ENCODE measurements at places on chromosomes 13 and 19.

GRCh38 chr19:19571071-19571786, 33.2 kb downstream of the CILP2 start:
- no peak for DNase-seq

DNA sequence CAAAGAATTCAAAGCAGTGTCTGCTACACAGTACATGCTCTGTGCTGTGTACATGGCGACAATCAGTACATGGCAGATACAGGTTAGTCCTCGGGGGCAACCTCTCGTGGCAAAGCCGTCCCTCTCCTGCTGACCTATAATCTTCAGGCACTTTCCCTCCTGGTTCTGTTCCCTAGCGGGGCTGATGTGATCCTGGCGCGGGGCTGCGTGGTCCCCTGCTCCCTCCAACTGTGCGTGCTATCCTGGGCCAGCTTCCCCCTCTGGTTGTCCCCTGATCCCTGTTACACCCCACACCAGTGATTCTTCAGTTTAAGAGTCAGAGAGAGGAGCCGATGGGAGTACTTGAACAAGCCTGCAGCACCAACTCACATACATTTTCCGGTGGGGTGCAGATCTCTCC, 12.1 kb downstream of the MAG start:
- no peak for DNase-seq

- DNase-seq = no peak
Measured at GRCh38 chr19:6101291-6101825, 8.9 kb downstream of the RFX2 start.

- no peak for DNase-seq
Measured at GRCh38 chr19:57334191-57334590, 13.9 kb downstream of the ZNF543 start.

- no peak for DNase-seq
Measured at GRCh38 chr13:31781064-31781463, 41.7 kb downstream of the RXFP2 start.

DNA sequence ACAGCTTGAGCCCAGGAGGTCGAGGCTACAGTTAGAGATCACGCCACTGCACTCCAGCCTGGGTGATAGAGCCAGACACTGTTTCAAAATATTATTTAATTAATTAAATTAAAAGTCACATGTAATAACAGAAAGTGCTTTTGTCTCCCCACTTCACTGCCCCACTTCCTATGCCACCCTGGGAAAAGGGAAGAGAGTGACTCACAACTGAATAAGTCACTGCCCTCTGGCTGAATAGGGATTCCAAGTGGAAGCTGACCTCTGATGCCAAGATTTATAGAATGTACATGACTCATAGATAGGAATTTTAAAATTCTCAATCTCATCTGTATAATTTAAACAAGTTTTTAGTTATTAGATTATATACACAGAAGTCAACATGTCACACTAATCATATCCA, 22.2 kb upstream of the ERVV-1 start:
- no peak for DNase-seq

- no peak for DNase-seq
Measured at GRCh38 chr19:45154064-45154827, 6.5 kb downstream of the NKPD1 start.

GRCh38 chr13:91269237-91269636, 78.2 kb upstream of the MIR17HG start:
- DNase-seq = no peak

DNA sequence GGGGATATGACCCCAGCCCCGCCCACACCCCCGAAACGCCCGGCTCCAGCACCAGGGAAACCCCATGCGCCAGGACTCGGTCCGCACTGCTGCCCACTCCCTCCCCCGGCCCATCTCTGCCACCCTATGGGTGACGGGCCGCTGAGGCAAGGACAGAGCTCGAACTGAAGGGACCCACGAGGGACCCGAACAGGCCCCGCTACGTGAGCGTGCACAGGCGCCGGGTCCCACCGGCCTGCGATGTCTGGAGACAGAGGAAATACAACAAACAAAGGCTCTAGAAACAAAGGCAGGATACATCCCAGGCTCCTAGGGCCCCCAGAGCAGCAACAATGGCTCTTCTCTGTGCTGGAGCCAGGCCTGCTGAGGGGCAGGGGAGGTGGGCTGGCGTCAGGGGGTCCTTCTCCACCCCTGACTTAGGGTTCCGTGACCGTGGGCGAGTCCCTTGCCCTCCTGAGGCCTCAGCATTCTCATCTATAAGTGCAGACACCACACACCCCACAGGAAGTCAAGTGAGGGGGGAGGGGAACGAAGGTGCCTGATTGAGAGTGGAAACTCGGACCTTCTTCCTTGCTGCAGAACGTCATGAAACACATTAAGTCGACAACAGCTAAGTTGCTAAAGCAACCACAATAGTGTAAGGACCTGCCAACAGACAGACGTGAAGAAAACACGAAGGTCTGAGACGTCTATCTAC, 3.1 kb downstream of the ABHD17A start:
- peak; percentile 74 for DNase-seq

GRCh38 chr19:31492050-31492449, 142.8 kb upstream of the TSHZ3 start:
- no peak for DNase-seq

DNA sequence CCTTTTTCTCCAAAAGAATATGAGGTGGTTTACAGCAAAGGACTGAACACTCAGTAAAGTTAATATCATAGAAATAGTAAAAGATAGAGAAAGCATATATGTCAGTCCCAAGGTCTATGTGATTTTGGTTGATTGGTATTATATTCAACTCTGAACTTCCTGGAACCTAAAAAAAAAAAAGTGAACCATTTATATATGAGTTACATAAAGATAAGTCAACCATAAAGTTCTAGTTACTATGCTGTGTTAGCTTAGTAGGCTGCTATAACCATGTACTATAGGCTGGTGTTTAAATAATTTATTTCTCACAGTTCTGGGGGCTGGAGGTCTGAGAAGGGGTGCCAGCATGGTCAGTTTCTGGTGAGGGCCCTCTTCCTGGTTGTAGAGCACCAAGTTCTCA, 475.6 kb downstream of the KLF12 start:
- DNase-seq = no peak

- no peak for DNase-seq
Measured at GRCh38 chr19:56664511-56664910, 7.0 kb downstream of the ZNF835 start.

DNA sequence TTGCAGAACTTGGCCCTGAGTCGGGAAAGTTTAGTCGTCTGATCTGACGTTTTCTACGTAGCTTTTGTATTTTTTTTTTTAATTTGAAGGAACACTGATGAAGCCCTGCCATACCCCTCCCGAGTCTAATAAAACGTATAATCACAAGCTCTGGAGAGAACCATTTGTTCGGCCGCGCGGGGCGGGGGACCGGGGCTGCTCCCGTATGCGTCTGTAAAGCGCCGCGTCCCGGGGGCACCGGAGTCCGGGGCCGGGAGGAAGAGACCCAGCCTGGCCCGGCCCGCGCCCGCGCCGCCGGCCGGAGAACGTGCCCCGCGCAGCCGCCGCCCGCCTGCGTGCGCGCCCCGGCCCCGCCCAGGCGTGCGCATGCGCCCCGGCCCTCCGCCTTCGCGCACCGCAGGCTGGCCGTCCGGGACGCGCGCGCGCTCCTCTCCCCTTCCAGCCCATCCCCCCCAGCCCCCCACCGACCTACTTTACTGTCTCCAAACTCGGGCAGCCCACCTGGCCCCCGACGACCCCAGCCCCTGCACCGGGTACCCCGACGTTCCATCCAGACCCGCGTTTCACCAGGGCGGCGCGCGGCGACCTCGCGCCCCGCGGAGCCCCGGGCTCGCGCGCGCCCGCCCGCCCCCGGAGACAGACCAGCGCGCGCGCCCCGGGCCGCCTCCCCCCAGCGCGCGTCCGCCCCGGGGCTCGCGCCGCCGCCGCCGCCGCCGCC, 785 bp upstream of the USF2 start:
- DNase-seq = peak; percentile 56

DNA sequence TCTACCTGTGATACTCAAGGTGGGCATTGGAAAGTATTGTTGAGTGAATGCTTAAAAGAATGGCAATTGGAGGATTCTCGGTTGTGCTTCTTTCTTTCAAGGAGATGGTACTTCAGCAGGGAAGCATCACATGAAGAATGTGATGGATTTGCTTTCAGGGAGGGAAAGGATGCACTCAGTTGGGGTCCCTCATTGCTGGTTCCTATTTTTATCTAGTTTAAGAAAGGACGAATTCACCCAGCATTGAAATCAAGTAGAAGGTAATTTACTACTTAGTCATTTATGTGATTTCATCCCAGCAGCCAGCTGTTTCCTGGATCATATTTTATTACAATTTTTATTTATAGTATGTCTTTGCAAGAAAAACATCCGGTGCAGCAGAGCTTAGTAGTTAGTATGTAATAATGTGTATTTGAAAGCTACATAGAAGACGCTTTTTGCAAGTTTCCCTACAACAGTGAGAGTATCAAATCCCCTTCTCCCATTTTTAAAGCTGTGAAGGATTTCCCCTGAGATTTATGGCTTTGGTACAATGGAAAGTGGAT, 417.9 kb downstream of the GPC5 start:
- DNase-seq = no peak

GRCh38 chr13:21015284-21015683, 46.1 kb downstream of the LATS2 start:
- no peak for DNase-seq

DNA sequence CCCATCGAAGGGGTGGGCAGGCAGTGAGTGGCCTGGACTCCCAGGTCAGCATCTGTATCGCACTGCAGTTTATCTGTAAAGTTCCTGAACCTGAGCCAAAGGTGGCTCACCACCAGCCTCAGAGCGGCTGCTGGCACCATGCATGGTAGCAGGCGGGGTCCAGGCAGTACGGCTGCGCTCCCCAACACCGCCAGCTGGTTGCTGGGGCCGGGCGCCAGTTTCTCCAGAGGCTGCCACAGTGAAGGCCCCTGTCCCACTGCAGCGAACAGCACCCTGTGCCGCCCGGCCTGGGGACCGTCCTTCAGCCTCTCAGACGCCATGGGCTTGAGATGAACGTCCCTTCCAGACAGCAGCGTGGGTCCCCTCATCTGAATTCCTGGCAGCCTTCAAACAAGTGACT, 109.8 kb downstream of the KDM4B start:
- no peak for DNase-seq

DNA sequence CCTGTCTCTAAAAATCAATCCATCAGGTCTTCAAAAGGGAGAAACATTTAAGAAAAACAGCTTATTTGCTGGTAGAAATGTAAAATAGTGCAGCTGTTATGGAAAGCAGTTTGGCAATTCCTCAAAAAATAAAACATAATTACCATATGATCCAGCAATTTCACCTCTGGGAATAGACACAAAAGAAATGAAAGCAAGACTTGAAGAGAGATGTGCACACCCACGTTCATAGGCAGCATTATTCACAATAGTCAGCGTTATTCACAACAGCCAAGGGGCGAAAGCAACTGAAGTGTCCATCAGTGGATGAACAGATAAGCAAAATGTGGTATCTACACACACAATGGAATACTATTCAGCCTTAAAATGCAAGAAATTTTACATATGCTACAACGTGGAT, 45.1 kb upstream of the DOCK9 start:
- no peak for DNase-seq

GRCh38 chr19:28687296-28687695, 525.7 kb downstream of the UQCRFS1 start:
- no peak for DNase-seq

GRCh38 chr19:35031072-35031881, 1.0 kb downstream of the SCN1B start:
- no peak for DNase-seq

DNA sequence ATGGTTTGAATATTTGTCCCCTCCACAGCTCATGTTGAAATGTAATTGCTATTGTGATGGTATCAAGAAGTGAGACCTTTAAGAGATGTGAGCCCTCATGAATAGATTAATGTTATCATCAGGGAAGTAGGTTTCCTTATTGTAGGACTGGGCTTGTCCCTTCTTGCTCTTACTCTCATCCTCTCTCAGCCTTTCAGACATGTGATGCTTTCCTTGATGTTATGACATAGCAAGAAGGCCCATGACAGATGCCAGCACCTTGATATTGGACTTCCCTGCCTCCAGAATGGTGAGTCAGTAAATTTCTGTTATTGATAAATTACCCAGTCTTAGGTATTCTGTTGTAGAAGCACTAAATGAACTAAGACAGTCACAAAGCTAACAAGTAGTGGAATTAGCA, 5.7 kb upstream of the ZMYM2 start:
- no peak for DNase-seq

GRCh38 chr19:29475469-29475868, 50.3 kb upstream of the VSTM2B start:
- DNase-seq = no peak

DNA sequence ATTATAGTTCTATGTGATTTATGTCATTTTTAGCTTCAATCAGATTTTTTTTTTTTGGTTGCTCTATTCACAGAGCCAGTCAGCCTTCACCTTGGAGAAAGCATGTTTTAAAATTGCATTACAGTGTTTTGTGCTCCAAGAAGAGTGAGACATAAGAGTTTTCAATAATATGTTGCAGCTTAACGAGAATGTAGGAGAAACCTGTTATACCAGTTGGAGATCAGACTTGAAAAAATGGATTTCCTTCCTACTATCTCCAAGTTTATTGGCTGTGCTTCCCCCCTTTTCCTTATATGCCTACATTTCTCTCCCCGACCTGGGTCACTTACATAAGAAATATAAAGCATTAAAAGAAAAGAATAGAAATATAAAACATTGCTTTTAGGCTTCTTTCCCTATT, 123.9 kb upstream of the ARGLU1 start:
- no peak for DNase-seq

- DNase-seq = no peak
Measured at GRCh38 chr13:21530656-21531055, 71.6 kb upstream of the ZDHHC20 start.

- DNase-seq = no peak
Measured at GRCh38 chr19:18059902-18060301, 26.8 kb downstream of the IL12RB1 start.

- DNase-seq = no peak
Measured at GRCh38 chr19:47682939-47683338, 30.3 kb upstream of the EHD2 start.

DNA sequence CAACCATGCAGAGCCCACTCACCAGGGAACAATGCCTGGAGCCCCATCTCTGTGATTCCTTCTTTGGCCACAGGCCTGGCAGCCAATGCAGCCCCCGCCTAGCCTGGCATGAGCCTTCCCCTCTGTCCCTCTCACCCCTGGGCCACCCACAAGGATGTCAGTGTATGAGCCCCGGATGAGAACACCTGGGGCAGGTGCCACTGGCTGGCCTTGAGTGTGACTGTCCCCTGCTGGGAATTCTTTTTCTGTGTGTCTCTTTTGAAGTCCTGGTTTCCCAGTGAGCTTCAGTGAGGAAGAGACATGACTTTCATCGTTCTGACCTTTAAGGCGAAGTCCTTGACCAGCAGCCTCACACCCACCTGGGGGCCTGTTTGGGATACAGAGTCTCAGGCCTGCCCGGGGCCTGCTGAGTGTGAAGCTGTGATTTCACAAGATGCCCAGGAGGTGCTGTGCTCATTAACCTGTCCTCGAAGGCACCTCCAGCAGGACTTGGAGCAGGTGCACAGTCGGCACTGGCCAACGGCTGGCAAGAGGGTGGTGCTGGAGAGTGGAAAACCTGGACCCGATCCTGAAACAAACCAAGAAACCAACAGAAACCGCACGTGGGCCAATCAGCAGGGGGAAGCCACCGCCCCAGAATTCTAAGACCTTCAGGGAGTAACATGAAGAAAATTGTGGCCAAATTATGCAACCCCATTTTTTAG, 27.4 kb upstream of the SPACA7 start:
- DNase-seq = no peak

- DNase-seq = no peak
Measured at GRCh38 chr13:109789262-109789661, 2.9 kb upstream of the IRS2 start.

GRCh38 chr19:29551774-29552173, 26.0 kb downstream of the VSTM2B start:
- DNase-seq = no peak

All from T follicular helper cell (primary cell).